ENCODE measurements at places on chromosomes 1 and 21.

DNA sequence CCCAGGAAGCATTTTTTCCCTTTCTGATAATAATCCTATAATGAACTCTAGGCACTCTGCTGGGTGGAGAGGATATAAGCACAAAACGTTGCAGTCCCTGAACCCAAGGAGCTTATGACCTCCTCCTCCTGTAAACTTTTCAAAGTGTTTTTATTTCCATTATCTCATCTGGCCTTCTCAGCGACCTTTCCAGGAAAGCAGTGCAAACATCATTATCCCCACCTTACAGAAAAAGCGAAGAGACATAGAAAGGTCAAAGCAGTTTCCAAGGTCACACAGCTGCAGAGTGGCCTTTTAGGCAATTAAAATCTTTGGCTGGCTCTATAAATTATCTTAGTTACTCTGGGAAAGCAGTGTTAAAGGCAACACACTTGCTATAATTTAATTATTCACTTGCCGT, 63.8 kb downstream of the OLFML3 start:
- DNase-seq = no peak

GRCh38 chr21:15060543-15061175, 4.1 kb downstream of the NRIP1 start:
- no peak for DNase-seq

- no peak for DNase-seq
These were observed 1103.0 kb downstream of the PLA2G4A start for GRCh38 chr1:187931776-187932175.

- DNase-seq = no peak
These were observed 15.9 kb upstream of the FASLG start for GRCh38 chr1:172642970-172643369.

GRCh38 chr1:905071-905749, 18.5 kb upstream of the SAMD11 start:
- DNase-seq = no peak

DNA sequence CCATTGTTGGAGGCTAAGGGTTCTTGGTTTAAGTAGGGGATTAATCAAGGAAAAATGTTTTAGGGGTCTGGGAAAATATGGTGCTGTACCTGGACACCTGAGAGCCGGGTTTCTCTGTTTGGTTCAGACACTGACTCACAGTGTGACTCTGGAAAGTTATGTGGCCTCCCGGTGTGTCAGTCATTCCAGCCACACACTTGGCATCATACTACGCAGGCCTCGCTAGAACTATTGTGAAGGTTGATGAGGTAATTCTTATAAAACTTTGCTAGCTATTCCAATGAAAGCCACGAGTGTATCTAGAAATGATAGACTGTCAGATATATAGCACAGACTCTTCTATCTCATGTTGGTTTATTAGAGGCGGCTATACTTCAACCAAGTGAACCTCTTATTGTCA, 4.8 kb upstream of the CAMSAP2 start:
- DNase-seq = no peak

DNA sequence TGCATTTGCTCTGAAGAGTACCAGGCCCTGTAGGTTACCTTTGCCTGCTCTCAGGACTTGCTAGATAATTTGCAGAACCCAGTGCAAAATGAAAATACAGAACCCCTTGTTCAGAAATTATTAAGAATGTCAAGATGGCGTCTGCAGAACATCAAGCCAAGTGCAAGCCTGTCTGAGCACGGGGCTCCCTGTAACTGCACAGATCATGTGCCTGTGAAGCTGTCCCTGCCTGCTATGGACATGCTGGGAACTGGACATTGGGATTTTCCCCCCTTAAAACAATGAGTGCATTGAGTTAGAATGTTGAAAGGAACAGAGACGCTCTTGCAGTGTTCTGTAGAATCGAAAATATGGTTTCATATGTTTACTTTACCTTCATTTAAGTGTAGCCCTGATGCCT, 2.9 kb downstream of the CLDN14 start:
- DNase-seq = no peak

- no peak for DNase-seq
These were observed 98.6 kb downstream of the SIK1 start for GRCh38 chr21:43328185-43328957.

- DNase-seq = no peak
These were observed 26.8 kb upstream of the TMEM52 start for GRCh38 chr1:1945782-1946393.

Data from pons (tissue), 1 donor.